Inflammatory macrophage (primary cell): ENCODE measurements at places on chromosomes 1 and 21.
A peak's percentile ranks its signal among the peaks of the same experiment; 100 is the strongest.

DNA sequence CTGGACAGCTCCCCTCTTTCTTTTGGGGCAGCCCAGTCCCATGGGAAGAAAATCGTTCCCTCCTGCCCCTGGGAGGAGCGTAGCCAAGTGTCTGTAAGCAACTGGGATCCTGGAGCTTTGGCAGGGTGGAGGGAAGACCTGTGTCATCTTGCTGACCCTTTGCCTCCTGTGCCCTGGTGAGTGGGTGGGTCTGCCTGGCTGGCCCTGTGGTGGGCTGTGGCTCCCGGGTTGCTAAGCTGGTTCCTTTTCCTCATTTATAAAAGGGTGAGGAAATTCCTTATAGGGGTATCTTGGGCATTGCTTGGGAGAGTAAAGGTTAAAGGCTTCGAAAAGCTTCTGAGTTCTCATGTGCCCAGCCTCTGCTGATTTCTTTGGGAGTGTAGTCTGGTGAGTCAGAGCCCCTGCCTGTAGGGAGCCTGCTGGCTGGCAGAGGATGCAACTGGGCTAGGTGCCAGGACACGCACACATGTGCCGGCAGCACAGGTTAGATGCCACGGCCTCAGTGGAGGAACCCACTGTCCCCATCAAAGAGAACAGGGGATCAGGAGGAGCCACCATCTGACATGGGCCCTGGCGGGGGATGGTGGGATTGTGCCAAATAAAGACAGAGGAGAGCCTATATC is 85.2 kb downstream of the ARHGEF10L start:
- DNase-seq: peak; percentile 80

DNA sequence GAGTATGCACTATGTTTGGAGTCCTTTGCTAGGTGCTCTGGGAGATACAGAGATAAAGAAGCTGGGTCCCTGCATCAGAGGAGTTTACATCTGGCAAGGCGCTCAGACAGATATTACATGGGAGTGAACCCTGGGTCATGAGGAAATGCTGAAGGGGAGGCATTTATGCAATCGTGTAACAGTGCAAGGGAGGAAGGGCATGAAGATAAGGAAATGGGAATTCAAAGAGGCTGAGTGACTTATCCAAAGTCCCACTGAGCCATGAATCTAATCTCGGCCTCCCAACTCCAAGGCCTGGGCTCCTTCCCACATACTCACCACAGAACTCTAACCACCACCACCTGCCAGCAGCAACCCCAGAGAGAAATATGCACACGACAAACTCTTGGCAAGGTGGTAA is 51.6 kb downstream of the FAM163A start:
- DNase-seq: peak; percentile 24

DNA sequence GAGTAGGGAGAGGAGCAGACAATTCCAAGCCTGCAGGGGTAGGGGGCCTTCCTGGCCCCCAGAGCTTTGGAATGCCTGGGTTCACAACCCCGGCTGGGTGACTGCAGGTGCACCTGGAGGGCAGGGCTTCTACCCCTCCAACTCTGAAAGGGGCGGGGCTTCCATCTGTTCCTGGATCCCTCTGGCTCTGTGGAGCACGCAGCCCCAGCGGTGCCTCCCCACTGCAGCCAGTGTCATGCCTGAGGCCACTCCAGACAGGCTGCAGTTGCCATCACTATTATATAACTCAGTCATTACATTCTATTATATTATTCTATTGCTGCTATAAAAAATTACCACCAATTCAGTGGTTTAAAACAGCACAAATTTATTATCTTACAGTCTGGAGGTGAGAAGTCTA is 12.5 kb upstream of the FNBP1L start:
- DNase-seq: no peak

DNA sequence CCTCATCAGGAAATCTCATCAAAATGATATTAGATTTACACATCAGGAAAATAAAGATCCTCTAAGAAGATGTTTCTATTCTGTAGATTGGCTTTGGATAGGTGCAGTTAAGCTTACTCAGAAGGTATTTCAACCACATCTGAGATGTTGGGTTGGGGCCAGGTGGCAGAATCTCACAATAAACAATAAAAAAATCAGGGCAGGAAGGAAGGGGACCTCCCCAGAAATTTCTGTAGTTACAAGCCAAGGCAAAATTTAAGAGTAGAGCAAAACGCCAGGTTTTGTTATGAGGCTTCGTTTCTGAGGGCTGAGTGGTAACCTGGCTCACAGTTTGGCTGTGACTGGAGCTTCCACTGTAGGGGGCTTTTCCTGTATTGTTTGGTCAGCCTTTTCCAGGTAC is 84.8 kb downstream of the HUNK start:
- no peak for DNase-seq

- DNase-seq: no peak
Observed at GRCh38 chr1:151935154-151935553, 25.8 kb upstream of the THEM4 start.

GRCh38 chr1:19812875-19813642 is 2.0 kb downstream of the RNF186 start:
- DNase-seq: no peak

GRCh38 chr1:117695796-117696490 is 90.1 kb downstream of the TENT5C start:
- DNase-seq: no peak

DNA sequence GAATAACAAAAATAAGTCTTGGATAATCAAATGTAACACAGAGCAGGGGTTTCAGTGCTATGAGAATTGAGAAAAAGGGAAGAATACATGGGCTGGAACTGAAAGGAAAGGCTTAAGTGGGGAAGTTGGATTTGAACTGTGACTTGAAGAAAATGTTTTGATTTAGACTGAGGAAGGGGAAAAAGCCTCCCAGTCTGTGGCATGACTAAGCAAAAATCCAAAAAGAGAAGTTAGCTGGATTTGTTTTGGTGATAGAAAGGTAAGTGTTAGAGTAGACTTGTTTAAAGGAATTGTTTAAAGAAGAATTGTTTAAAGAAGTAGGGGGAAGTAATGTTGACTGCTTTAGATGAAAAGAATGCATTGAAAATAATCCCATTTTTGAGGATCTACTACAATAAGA is 46.0 kb downstream of the KCNK2 start:
- peak; percentile 12 for DNase-seq

DNA sequence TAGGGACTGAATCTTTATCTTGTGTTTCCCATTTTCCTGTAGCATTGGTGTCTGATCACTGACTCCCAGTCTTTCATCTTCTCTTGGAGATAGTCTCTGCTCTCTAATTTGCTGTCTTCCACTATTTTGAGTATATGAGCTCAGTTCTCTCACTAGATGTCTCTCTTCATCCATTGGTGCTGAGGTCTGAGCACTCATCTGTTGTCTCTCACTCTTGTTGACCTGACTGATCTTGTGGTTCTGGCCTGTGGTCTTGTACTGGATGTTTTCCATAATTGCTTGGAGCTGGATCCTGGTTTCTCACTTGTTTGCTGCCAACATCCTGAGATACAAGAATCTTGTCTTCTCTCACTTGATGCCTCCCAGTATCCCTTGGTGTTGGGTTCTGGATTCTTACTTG is 25.1 kb upstream of the S100A11 start:
- no peak for DNase-seq

DNA sequence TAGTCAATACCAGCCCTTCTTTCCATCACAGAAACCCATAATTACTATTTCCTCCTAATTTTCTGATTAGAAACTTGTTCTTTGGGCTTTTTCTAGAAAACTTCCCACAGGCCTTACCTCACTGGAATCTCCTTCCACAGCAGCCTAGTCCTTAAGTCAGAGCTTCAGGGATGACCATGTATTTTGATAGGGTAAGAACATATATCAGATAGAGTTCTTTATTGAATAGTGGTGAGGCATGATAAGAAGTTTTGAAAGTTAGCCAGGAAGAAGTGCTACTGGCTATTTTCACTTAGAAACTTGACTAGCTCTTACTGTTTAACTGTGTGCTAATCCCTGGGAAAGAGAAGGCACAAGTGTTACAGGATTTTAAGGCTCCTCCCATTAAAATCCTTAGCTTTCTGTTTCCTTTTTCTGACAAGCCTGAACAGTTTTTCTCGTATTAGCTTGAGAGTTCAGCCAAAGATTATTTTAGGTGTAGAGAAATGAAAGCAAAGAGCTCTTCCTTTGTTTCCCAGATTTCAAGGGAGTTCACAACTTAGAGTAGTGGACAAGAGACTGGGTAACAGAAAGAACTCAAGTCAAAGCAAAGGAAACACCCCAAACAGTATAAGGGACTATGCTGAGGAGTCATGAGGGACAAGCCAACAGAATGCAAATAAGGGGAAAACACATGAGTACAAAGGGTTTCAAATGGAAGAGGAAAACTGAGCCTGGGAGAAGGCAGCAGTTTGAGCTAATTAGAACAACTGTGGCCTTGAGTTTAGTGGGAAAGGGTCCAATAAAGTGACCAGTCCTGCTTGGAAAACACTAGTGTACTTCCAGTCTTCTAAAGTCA is 37.2 kb upstream of the AIM2 start:
- no peak for DNase-seq

DNA sequence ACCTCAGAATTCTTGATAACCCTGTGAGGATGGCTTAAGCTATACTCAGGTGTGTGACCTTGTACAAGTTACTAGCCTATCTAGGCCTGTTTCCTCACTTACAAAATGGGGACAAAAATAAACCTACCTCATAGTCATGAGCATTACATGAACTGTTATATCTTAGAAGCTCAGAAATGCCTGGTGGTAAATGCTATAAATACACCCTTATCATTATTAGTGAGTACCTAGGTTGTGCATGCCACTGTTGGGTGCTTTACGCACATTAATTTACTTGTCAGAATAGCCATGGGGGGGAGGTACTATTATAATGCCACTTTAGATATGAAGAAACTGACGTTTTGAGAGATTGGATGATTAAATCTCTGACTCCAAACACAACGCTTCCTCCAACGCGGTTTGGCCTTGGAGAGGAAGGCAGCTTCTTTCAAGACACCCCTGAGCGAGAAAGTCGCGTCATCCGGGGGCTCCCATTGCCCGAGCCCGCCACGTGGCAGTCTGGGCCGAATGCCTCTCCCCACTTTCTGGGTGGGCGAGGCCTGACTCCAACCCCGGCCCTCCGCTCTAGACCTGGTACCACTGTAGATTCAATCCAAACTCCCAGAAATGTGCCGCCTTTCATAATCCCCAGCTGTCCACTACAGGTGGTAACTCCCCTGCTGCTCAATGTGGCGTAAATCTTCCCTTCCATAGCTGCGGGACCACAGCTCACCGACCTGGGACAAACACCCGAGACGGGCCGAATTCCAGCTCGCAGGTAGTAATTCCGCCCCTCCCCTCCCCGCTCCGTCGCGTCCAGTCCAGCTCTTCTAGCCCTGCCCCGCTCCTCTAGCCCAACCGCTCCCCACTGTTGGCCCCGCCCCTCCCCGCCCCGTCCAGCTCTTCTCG is 771 bp upstream of the RAD54L start:
- DNase-seq: peak; percentile 73
